ENCODE measurements at places on chromosomes 6 and 20.

DNA sequence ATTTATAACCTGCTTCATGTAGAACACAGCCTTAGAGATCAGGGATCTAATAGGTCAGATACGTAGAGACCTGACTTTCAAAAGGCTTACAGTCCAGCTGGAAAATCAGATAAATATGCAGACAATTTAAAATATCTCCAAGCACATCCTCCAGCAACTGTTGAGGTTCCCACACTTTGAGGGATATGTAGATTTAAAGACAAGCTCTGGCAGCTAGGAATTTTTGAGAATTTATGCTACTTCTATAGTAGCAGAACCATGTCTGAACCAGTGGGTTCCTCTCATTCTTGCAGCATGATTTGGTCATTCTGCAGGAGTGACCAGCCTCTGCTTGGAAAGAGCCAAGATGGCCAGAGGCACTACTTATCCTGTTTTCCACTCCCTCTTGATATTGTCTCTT lies 60.5 kb downstream of the CYB5R4 start:
- no peak for DNase-seq

GRCh38 chr6:48429021-48429420 lies 318.0 kb upstream of the PTCHD4 start:
- DNase-seq: no peak

- DNase-seq: no peak
Measured at GRCh38 chr20:64072498-64073063, 6.7 kb downstream of the RGS19 start.

- DNase-seq: no peak
Measured at GRCh38 chr6:42190554-42191183, 4.1 kb downstream of the GUCA1B start.

GRCh38 chr6:5438922-5439584 lies 177.7 kb downstream of the FARS2 start:
- DNase-seq: no peak

- no peak for DNase-seq
Measured at GRCh38 chr20:1817577-1818211, 77.5 kb upstream of the SIRPA start.

DNA sequence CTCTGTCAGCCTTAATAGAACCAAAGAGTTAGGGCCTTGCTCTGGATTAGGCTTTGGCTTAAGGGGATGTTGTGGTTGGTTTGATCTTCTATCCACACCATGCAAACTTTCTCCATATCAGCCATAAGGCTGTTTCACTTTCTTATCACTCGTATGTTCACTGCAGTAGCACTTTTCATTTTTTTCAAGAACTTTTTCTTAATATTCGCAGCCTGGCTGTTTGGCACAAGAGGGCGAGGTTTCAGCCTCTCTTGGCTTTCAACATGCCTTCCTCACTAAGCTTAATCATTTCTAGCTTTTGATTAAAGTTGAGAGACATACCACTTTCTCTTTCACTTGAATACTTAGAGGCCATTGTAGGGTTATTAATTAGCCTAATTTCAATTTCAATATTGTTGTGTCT lies 193.1 kb downstream of the NRN1 start:
- DNase-seq: no peak

GRCh38 chr6:145924600-145924999 lies 39.6 kb downstream of the SHPRH start:
- DNase-seq: no peak

GRCh38 chr6:42079941-42080464 lies 29.7 kb downstream of the TAF8 start:
- DNase-seq: no peak

- no peak for DNase-seq
Measured at GRCh38 chr6:127606131-127606562, 29.2 kb downstream of the C6orf58 start.

DNA sequence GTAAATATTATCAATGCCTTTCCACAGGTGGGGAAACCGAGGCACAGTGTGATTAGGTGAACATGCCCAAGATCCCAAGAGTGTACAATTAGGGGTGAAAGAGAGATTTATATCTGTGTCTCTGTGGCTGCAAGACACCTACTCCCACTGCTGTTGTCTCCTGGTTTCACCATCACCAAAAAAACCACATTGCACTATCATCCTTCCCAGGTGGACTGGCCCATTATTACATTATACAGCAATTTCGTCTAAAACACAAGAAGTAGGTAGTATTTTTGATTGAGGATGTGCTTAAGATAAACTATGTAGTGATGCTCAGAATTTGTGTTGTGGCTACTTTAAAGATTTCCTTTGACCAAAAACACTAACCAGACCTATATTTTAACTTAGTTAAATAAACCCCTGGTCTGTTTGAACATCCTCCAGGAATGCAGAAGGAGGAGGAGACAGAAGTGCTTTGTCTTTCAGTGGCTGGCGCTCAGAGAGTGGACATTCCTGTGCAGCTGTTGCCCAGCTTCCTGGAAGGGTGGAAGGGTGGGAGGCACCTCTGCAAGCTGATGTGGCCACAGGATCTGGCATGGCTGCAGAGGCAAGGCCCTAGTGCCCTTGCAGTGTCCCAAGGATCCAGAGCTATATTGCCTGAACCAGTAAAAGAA lies 23.8 kb downstream of the DCBLD1 start:
- DNase-seq: no peak

DNA sequence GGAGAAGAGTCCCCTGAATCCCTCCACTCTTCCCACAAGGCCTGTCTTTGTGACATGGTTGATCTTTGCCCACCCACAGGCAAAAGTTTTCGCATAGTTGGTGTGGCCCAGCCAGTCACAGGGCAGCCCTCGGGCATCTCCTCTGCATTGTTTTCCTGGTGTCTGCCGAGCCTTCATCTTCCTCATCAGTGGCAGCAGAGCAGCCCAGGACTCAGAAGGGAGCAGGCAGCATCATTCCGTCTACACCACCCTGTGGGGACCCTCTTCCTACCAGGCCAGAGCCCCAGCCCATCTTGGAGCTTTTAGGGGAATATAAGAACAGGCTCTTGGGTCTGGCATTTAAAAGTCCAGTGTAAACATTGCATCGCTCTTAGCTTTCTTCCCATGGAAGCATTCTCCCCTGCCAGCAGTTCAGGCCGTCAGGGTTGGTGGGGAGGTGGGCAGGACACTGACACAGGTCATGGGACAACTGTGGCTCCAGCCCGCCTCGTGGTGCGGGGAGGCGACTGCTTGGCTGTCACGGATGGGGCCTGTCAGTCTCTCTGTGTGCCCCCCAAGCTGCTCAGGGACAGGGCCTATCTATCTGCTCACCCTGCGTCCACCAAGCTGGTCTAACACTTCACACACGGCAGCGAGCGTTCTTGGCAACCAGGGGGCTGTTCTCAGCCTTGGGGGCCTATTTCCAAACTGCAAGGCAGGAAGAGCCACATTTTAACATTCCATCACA lies 38.3 kb downstream of the PDRG1 start:
- no peak for DNase-seq

DNA sequence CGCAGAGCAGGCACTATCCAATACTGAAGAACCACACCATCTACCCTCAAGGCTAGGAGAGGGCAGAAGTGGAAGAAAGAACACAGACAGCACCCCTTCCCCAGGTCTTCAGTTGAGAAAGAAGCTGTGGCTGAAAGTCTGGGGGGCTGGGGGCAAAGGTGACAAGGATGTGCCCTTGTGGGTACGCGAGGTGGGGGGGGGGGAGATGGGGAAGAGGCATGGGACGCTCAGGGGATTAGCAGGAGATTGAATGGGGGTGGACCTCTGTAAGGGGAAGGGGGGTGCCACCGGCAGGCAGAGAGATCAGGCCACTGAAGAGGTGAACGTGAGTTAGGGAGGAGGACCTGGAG lies 1.1 kb downstream of the B4GALT5 start:
- DNase-seq: no peak

- no peak for DNase-seq
Measured at GRCh38 chr20:57329608-57330221, at the start of gene SPO11. TSS of gene SPO11 (plus strand) at chr20:57329803. CDS start at chr20:57329868, 65 bp downstream.

- no peak for DNase-seq
Measured at GRCh38 chr6:81996414-81996813, 243.9 kb upstream of the TENT5A start.

DNA sequence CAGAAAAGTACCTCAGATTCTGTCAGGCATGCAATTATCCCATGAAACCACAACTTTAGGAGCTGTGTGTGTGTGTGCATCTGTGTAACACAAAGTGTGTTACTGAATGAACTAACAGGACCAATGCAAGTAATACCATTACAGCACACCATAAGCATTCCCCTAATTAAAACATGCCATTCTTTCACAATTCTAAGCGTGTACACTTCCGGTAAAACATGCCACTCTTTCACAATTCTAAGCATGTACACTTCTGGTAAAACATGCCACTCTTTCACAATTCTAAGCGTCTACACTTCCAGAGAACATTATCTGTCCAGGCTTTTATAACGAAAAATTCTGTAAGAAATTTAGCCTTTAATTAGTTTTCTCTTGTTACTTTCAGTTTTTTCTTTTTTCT lies 238.2 kb downstream of the GMDS start:
- no peak for DNase-seq

DNA sequence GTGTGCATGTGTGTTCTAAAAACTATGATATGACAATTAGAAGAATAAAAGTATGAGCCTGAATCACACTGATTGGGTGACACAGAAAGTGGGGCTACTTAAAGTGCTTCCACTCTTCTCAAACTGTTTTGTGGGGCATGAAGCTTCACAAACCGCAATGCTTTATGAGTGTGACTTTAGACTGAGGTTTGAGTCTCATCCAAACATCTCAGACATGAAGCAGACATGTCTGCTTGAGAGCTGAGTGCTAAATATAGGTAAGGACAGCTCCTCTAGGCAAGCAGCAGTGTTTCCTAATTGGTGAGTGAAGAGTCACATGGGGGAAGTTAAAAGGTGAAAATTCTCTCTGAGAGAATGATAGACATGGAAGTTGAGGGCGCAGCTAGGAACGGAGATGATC lies 726.9 kb upstream of the CITED2 start:
- DNase-seq: no peak

DNA sequence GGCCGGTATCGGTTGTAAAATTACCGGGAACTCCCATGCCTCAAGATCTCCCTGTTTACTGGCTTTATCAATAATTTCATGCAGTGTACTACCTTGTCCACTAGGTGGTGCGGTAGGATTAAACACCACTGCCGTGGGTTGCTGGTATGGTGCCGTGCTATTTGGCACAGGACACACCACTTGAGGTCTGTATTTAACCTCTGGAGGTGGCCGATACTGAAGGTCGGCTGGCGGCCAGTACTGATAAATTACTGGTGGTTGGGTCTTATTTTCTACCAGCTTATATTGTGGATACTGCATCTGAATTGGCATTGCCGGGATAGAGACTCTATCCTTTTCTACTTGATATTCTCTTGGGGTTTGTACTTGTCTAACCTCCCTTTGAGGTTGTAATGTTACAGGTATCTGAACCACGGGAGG lies 14.3 kb upstream of the PTCRA start:
- peak; percentile 62 for DNase-seq

- DNase-seq: peak; percentile 58
Measured at GRCh38 chr6:41732591-41733359, 2.6 kb downstream of the TFEB start.

GRCh38 chr6:33993091-33993490 lies 152.8 kb downstream of the GRM4 start:
- no peak for DNase-seq

DNA sequence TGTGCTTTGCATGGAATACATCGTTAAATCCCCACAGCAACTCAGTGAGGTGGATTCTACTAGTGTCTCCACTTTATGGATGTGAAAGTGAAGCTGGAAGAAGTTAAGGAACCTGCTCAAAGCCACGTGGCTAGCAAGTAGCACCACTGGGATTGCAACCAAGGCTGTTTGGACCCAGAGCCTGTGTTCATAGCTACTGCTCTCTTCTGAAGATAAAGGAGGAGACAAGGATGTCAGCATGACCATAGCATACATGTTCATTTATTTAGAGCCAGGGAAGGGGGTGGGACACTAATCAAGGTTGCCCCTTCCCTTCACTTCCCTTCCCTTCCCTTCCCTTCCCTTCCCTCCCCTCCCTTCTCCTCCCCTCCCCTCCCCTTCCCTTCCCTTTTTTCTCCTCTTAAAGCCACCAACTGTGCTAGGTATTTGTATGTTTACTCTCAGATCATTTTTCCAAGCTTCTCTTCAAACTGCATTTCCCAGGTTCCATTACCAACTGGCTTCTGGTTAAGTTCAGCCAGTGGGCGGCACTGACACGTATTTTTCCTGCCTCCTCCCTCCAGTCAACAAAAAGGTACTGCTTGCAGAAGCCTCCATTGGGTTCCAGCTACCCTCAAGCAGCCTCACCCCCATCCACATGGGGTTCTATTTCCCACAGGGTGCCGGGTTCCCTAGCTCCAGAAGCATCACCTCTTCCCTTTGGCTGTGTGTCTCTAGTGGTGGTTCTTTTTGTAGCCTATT lies 134.9 kb downstream of the BCAS1 start:
- DNase-seq: no peak

DNA sequence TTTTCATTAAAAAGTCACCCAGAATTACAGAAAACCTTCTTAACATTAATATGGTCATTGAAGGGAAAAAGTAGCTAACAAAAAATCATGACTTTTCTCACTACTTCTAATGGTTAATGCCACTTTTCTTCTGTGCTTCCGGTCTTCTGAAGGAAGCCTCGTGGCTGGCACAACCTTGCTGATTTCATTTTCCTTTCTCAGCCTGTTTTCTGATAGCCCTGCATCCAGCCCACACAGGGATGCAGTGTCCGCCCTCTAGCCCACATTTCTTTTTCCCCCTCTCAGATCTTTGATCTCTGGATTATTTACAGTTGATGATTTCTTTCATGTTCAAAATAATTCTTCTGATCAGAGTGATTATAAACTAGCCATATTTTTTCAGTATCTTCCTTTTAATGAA lies 655.4 kb upstream of the EPHA7 start:
- DNase-seq: no peak

- no peak for DNase-seq
Measured at GRCh38 chr6:119463081-119463626, 113.6 kb upstream of the MAN1A1 start.

GRCh38 chr20:3925899-3926638 lies 36.9 kb downstream of the PANK2 start:
- DNase-seq: no peak

DNA sequence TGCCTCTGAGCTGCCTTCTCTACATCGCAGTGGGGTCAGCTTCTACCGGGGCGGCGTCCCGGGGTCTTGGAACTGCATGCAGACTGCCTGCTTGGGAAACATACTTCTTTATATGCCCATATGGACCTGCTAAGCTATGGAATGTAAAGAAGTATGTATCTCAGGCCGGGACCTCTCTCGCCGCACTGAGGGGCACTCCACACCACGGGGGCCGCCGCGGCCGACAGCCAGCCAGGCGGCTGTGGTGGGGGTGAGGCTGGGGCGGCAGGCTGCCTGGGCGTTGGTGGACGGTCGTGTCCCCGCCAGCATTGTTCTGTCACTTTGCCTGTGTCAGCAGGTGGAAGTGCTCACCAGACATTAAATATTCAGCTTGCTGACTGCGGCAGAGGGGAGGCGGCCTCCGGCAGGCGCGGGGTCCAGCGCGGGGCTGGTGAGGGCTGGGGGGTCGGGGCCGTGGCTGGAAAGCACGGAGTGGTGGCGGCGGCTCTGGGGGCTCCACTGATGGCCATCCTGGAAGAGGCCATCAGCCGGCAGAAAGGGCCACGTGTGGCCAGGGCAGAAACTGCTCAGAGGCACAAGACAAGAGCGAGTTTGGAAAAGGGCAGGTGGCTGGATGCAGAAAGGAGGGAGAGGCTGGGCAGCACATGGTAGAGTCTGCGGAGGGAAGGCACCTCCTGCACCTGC lies 78.6 kb upstream of the GATA5 start:
- no peak for DNase-seq

- no peak for DNase-seq
Measured at GRCh38 chr6:35011096-35012041, 122.3 kb downstream of the ANKS1A start.

GRCh38 chr20:59920944-59921343 lies 12.5 kb downstream of the SYCP2 start:
- no peak for DNase-seq

GRCh38 chr6:43147691-43148477 lies 23.2 kb upstream of the SRF start:
- no peak for DNase-seq
